ENCODE measurements at places on chromosomes 4 and X.
A peak's percentile ranks its signal among the peaks of the same experiment; 100 is the strongest.

- no peak for DNase-seq
These were observed 21.2 kb downstream of the ARHGAP10 start for GRCh38 chr4:147753047-147753446.

- DNase-seq: no peak
These were observed 11.2 kb downstream of the APELA start for GRCh38 chr4:164888096-164888715.

- DNase-seq: no peak
These were observed 21.1 kb upstream of the WDR17 start for GRCh38 chr4:176044589-176044951.

DNA sequence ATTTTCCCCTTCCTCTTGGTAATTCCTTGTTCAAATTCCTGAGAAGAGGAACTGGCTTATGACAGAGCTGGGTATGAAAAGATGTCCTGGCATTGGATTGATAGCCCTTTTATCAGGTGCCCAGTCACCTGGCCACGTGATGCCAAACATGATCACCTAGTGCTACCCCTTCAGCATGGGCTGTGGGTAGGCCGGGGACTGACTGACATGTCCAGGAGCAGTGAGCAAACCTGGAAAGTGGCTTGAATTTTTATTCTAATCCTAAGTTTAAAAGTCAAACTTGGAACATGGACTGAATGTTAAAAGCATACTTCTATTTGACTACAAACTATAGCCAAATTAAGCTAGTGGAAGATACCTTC is 99.7 kb upstream of the CXCL13 start:
- DNase-seq: no peak

DNA sequence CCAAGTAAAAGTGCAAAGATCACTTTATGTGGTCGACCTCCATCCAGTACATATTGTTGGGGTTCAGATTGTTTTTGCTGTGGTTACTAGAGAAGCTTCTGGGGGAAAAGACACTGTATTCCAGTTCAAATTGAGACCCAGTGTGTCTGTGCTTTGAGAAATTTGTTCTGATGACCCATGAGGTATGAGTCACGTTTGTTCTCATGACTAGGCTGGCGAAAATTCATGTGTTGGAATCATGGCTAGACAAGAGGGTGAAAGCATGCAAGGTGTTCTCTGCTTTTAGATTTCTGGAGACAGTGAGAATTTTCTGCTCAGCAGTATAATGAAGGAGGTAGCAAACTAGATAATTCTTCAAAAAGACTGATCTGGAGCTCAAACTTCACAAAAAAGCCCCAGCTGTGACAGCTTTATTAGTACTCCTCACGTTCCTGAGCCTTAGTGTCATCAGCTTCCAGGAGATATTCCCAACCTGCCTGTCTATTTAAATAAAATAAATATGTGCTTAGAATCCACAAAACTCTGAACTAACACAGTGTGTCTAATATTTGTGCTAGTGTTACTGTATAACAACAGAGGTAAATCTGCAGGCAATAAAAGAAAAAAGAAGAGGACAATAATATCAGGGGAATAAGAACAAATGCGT is 24.4 kb upstream of the FAM47B start:
- DNase-seq: no peak

DNA sequence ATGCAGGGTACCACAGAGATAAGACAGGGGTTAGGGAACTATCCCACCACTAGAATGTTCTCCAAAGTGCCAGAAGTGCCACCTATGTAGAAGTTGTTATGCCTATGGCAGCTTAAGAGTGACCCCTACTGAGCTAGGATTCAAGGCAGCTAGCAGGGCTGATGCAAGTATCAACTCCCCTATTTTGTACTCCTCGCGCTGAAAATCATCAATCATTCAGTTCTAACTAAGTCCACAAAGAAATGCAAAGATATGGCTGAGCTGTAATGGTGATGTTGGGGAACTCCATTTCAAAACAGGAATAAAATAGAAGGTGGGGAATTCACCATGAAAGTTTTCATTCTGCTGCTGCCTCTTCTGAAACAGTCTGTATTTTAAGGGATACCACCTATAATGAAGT is 13.8 kb downstream of the ACSL4 start:
- DNase-seq: no peak

DNA sequence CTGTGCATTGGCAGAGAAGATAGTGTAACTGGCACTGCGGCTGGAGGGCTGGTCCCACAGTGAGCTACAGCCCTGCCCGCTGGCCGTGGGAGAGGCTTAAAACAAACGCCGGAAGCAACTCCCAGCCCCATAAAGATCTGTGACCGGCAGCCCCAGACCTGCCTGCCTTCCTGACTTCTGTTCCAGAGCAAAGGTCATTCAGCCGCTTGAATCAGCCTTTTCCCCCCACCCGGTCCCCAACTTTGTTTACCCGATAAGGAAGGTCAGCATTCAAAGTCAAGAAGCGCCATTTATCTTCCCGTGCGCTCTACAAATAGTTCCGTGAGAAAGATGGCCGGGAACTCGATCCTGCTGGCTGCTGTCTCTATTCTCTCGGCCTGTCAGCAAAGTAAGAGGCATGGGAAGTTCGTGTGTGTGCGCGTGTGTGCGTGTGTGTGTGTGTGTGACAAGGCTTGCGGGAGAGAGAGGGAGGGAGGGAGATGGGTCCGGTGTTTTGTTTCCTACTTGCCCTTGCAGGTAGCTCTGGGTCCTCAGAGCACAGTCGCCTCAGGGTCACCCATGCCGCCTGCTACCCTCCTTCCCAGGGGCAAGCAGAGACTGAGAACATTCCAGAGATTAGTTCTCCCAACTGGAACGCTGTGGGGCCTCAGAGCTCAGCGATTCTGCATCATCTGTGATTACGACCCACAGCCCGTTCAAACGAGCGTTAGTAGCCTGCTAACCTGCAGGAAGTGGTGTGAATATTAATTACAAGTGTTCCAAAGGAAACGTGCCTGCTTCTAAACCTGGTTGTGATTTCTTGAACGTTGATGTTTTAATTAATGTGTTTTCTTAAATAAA is at the start of gene MGST2:
TSS of gene MGST2 (plus strand) at position 130 of the 840 bp plus-strand sequence. CDS start at position 331, 201 bp downstream.
- DNase-seq: peak; percentile 81

- peak; percentile 30 for DNase-seq
These were observed 7.2 kb downstream of the IL15 start for GRCh38 chr4:141643557-141643956.

DNA sequence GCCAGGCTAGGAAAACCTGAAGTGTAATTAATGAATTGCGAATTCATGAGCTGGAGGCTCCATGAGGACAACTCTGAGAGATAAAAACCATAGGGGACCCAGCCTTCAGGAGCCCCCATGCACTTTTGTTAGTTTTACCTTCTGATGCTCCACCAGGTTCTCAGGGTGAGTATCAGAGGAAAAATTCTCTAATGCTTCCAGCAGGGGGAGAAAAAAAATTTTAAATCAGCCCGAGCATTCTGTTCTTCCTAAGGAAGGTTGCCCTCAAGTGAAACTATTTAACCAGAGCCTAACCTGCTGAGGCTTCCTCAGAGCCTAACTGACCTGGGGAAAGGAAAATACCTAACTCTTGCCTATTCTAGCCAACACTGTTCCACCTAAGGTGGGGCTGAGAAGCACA is 552.6 kb downstream of the PPARGC1A start:
- DNase-seq: no peak

- DNase-seq: peak; percentile 41
These were observed 28.3 kb downstream of the ADD1 start for GRCh38 chr4:2871911-2872310.

GRCh38 chr4:16027626-16028025 is 56.2 kb downstream of the PROM1 start:
- no peak for DNase-seq

DNA sequence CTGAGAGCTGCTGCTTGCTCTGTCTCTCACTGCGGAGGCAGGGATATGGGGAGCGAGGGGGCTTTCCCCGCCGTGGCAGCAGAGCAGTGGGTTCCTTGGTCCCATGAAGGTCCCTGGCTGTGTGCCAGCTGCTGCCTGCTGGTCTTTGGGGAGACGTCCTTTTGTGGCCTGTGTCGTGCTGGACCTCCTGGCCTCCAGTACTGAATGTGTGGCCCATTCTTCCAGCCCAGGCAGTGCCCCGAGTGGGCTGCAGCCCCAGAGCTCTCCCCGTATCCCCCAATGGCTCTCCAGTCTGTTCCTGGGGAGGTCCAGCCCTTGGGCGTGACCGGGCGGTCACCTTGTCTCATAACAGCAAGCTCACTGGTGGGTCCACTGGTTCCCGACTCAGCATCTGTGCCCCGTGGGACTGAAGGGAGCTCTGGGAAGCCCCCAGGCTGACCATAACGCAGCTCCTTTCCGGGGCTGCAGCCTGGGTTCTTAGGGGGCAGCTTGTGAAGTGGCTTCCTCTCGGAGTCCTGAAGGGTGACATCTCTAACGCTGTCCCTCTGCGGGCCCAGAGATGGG is 115.6 kb downstream of the SMIM20 start:
- no peak for DNase-seq

GRCh38 chr4:180674619-180675358 is 1568.4 kb upstream of the TENM3 start:
- no peak for DNase-seq

GRCh38 chr4:7422898-7423180 is 11.9 kb downstream of the PSAPL1 start:
- DNase-seq: no peak

- no peak for DNase-seq
These were observed 1378.2 kb downstream of the STIM2 start for GRCh38 chr4:28238876-28239275.

- DNase-seq: no peak
These were observed 2.5 kb downstream of the HTT-AS start for GRCh38 chr4:3071811-3072210.

DNA sequence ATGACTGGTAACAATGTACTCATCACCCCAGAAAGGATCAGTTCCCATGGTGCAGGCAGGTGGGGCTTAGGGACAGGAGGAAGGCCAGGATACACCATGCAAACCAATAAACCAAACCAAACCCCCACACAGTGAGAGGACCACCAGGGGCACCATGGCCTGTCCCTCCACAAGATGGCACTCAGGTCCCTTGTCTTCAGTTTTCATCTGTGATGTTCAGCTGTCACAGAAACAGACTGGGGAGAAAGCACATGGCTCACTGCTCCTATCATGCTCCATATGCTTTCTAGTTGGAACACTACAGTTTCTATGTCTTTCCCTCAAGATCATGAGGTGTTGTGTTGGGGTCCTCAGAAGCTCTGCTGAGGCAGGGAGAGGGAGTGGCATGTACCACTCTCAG is 10.1 kb downstream of the HS3ST1 start:
- DNase-seq: no peak

- no peak for DNase-seq
These were observed 868.9 kb downstream of the PDHA2 start for GRCh38 chr4:96708766-96709165.

DNA sequence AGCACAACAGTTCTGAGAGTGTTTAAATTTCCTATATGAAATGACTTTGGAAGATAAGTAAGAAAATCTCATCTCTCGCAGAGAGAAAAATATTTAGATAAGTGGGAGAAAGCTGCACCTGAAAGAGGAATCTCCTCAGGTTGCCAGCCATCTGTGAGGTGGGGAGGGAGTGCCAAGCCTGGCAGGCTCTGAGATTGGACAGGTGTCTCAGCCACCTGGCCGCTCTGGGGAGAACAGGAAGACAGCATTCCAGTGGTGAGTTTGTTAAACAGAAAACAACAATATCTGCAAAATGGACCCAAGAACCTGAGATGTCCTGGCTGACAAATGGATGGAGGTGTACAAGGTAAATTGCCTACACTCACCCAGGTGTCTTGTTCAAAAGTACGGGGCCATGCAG is 31.3 kb downstream of the EMCN start:
- no peak for DNase-seq

DNA sequence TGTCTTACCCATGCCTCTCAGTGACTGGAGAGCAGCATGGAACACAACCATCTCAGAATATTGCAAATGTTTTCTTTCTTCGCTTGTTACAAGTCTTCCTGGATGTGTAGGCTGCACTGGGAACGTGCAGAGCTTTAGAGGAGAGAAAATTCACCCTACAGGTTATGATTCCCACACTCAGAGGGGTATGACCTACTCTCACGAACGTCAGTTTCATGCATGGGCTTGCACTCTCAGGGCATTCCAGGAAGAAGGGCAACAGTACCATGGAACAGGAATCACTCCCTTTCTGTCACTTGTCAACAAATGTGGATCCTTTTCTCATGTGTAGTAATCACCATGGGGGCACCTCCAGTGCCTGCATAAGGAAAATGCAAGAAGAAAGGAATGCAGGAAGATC is 75.8 kb downstream of the NBDY start:
- DNase-seq: no peak

- no peak for DNase-seq
These were observed 62.9 kb downstream of the NELFA start for GRCh38 chr4:1945912-1946311.

GRCh38 chr4:25578432-25578831 is 77.2 kb upstream of the SLC34A2 start:
- DNase-seq: no peak

DNA sequence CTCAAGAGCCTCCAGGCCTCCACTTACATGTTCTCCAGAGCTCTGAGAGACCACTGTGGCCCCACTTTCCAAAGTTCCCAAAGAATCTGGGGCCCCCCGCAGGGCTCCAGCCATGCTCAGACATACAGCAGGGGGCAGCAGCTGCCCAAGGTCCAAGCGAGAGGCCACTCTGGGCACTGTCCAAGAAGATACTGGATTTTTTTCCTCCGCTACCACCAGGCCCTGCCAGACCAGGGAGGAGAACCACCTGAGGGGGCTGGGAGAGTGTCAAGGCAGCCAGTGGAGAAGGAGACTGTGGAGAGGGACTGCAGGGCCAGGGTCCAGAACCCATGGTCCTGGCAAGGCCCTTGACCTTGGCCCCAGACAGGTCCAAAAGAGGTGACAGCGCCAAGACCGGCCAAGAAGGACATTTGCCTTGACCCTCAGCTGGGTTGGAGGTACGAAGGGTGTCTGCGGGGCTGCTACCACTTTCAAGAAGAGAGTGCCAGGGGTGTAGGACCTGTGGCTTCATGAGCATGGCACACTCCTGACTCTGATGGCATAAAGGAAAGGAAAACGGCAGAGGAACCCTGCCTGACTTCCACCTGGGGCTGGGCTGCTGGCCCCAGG is 5.3 kb downstream of the EMD start:
- no peak for DNase-seq

- DNase-seq: no peak
These were observed 119.0 kb downstream of the NKX6-1 start for GRCh38 chr4:84379917-84380641.

DNA sequence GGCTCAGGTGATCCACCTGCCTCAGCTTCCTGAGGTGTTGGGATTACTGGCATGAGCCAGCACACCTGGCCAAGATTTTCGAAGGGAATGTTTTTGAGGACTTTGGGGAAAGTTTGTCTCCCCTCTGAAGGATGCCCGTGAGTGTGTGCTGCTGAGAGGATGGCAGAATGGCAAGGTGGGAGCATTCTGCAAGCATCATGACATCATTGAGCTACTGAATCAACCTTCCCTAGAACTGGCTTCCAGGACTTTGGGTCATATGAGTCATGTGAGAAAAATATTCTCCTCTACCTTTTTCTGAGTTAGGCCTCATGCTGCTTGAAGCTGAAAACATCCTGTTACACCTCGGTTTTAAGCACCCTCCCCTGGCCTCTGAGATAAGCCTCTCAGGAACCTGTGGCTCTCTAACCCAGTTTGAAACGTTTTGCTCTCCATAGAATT is 31.0 kb downstream of the TMEM131L start:
- DNase-seq: no peak

All from inflammatory macrophage (primary cell).